Activated CD4-positive, alpha-beta T cell treated with anti-CD3 and anti-CD28 coated beads, Interleukin-2, amount 50 U/mL, for 1 hour (primary cell): ENCODE measurements at places on chromosomes 7 and 10.

GRCh38 chr10:43056568-43057011 is 20.3 kb upstream of the RET start:
- no peak for DNase-seq

DNA sequence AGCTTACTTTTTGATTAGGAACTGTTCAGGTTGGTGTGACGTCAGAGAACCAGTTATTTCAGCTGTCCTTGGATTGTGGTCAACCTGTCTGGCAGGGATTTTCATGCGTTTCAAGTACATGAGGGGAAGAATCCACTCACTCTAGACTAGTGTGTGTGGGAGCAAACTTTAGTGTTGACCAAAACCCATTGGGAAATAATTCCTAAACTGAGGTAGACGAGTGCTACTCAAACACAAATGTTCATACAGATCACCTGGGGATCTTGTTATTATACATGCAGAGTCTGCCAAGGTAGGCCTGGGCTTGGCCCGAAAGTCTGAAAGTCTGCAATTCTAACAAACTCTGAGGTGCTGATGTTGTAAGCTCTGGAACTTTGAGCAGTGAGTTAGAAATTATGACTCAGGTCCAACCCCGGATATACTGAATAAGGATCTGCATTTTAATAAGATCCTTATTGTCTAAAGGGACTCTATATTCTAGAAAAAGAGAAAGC is 111.1 kb upstream of the CREB5 start:
- DNase-seq = no peak

- DNase-seq = no peak
Observed at GRCh38 chr10:124364674-124365073, 54.0 kb downstream of the OAT start.

GRCh38 chr10:132832186-132832969 is 46.4 kb upstream of the NKX6-2 start:
- no peak for DNase-seq

- no peak for DNase-seq
Observed at GRCh38 chr10:116800286-116800929, 48.9 kb upstream of the ENO4 start.

DNA sequence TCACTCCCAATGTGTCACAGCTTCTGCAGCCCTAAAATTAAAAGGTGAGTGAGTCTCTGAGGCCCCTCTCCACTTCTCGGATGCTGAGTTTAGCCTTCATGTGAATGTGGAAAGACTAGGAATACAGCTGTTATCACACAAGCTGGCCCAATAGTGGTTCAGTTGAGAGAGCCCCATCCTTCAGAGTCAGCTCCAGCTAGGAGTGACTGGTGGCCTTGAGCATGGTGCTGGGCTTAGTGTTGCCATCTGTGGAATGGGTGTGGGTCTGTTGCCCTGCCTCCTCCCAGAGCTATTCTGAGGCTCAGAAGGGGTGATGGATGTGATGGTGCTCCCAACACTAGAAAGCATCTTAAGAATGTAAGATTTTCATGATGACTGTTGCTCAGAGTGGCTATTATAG is 55.8 kb downstream of the FIGNL1 start:
- no peak for DNase-seq

DNA sequence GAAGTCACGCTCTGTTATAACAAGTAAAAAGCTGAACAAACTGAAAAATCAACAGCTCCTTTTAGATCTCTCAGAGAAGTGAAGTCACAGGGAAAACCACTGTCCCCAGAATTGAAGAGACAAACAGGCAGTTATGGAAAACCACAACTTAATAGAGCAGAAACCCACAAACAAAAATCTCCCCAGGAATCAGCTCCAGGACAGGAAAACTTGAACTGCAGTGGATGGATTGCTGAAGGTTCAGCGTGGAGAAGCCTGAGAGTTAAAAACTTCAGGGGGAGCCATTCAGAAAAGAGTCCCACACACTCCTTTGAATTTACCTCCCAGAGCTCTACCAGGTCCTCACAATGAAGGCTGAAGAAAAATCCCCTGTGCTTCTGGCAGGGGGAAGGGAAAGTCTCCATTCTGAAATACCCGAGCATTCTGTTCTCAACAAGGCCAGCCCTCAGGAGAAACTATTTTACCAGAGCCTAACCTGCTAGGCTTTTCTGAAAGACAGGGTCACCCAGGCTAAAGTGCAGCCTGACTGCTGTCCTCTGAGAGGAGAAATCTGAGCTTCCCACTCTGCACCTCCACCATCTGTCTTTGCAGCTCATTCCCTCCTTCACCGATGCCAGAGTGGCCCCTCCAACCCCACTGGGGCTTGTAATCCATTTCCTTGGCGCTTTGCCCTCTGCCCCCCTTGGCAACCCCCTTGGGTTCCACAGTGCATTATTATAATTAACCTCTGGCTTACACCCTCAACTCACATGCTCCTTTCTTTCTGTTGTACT is 65.0 kb upstream of the CCNY start:
- DNase-seq = no peak

- no peak for DNase-seq
Observed at GRCh38 chr7:151061213-151062110, 2.1 kb downstream of the SLC4A2 start.

GRCh38 chr10:63204667-63205391 is 71.7 kb downstream of the NRBF2 start:
- DNase-seq = no peak

GRCh38 chr10:17213646-17214349 is 12.3 kb upstream of the TRDMT1 start:
- DNase-seq = no peak

DNA sequence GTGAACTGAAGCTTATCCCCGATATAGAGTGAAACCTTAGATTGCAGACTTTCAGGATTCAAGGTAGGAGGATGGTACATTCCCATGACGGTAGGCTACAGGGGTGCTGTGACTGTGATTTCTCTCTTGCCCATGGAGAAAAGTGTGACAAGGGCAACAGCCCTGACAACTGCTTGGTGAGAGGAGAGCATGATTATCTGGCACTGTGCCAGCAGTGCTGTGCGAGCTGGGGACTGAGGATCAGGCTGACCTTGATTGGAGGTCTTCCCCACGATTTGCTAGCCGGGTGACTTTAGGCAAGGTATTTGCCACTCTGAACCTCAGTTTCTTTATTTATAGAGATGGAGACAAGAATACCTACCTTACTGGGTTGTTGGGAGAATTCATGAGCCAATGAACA is 229.5 kb downstream of the PTEN start:
- DNase-seq = peak; percentile 6

GRCh38 chr7:897771-898376 is 21.5 kb downstream of the GET4 start:
- no peak for DNase-seq

DNA sequence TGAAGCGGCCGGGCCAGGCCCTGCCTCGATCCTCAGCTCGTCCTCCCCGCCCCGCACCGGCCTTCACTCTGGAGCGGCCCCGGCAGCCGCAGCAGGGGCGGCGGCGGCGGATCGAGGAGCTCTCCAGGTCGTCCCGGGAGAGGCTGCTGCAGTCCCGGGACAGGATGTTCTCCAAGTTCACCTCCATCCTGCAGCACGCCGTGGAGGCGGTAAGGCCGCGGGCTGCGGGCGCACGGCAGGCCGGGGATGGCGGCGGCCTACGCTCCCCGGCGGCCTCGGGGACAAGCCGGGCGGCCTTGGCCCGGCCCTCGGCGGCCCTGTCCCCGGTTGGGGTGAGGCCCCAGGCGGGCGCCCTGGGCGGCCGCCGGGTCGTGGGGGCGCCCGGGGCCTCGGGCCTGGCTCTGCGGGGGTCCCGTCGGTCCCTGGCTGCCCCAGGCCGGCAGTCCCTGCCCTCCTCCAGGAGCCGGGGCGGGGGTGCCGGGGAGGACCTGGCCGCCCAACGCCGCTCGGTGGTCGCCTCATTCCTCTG is 399 bp downstream of the FHIP2A start:
- DNase-seq = no peak

DNA sequence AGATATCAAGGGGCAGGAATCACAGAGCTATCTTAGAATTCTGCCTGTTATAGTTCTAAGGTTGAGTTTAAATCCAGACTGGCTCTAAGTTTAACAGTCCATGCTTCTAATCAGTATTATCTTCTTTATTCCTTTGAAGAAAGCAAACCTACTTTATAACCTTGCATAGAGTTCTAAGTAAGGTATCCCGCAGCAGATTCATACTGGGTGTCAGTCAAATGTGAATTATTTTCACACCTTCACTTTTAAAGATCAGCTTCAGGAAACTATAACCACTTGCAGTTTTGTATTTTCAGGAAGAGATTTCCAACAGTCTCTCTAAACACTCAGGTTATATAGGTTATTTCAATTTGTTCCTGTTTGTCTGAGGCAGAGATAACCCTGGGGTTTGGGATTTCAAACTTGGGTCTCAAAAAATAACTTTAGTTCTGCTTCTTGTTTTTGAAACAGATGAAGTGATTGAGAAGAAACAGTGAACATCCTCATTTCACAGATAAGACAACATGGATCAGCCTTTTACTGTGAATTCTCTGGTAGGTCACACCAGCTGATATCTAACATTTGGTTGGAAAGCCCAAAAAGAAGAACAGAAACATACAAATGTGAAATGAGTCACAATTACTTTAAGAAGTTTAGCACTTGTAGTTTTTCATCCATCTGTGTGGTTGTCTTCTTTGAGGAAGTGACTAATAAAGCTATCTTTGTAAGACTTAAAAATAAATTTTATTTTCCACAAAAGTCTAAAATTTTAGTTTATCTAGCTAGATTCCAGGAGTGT is 21.4 kb downstream of the STAMBPL1 start:
- DNase-seq = no peak

DNA sequence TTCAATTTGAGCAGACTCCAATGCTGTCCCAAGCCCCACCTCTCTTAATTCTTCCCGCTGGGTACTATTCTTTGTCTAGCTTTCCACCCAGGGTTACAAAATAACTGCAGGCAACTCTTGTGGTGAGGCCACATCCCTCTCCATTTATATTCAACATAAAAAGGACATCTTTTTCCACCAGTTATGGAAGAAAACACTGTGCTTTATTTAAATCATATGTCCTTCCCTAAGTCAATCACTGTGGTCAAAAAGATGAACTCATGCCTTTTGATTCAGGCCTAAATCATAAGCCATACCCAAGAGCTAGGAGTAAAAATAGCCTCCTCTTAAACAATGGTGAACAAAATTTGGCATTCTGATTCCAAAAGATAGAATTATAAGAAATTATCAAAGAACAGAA is 386.0 kb downstream of the SEMA3D start:
- no peak for DNase-seq

DNA sequence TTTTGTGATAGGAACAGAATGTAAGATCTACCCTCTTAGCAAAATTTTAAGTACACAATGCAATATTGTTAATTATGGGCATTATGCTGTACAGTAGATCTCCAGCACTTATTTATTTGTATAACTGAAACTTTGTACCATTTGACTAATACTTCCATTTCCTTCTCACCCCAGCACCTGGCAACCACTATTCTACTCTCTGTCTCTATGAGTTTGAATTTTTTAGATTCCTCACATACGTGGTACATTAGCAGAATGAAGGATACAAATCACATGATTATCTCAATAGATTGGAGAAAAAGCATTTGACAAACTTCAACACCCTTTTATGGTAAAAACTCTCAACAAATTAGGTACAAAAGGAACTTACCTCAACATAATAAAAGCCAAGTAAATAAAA is 90.3 kb upstream of the DLX6 start:
- DNase-seq = no peak

DNA sequence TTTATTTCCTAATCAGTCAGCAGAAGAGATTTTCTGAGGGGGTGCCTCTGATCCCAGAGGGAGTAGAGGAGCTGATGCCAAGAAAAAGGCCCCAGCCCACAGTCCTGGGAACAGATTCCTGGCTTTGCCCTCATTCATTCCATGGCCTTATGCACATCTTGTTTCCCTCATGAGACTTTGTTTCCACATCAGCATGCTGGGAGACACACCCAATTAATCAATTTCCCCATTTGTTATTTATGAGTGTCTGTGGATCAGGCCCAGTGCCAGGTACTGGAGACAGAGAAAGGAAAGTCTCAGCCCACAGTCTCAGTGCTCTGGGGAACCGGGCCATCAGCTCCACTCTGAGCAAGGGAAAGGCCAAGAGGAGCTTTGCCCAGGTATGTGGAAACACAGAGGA is 496.2 kb upstream of the ZMIZ1 start:
- no peak for DNase-seq

DNA sequence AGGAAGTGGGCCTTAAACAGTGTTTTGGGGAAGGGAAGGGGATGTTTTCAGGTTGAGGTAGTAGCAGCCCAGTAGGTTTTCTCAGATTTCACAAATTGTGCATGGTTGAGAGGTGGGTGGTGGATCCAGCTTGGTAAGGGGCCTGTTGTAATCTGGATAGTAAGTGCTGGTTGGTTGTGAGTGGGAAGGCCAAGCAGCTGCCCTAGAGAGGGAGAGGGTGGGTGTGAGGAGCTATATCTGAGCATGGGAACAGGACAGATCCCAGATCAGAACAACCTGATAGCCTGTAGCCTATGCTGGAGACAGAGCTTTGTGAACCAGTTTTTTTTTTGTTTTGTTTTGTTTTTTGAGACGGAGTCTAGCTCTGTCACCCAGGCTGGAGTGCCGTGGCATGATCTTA is 53.9 kb upstream of the ZMIZ2 start:
- no peak for DNase-seq

- DNase-seq = no peak
Observed at GRCh38 chr7:36658335-36659171, 65.7 kb downstream of the AOAH start.

DNA sequence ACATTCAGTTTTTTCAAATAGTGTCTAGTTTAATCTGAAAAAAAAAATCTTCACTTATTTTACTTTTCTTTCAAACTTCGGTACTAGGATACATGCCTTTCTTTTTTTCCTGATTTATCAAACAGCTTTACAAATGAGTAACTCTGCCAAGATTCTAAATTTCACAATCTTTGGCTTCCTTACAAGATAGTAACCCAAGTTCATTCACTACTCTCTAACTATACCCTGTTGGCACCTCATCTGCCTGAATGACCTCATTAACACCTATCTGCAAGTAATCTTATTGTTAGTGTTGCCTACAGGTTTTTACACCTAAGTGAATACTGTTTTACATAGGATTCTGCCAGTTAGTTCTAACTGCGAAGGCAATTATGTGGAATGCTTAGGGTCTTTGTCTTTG is 159.8 kb downstream of the FOXP2 start:
- no peak for DNase-seq
